Iris pigment epithelial cell (primary cell): ENCODE measurements at places on chromosomes 3 and 15.

DNA sequence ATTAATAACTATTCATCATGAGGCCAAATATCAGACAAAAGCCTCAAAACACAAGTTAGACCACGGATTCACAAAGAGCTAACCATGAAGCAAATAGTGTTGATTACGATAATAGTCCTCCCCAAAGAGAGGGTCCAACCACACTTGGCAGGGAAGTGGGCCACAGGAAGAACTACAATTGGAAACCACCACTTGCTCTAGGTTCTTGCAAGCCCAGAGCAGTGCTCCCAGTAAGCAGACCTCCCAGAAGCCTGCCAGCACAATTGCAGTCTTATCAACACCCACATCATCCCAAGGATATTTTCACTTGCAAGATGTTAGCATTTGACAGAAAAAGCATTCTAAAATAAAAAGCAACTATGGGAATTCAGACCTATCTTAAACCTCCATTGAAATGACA, 11.3 kb downstream of the SETD2 start:
- peak; percentile 27 for DNase-seq

- DNase-seq: no peak
Observed at GRCh38 chr3:16765661-16766060, 119.1 kb upstream of the PLCL2 start.

- DNase-seq: peak; percentile 34
Observed at GRCh38 chr3:171976526-171976925, 62.9 kb upstream of the FNDC3B start.

DNA sequence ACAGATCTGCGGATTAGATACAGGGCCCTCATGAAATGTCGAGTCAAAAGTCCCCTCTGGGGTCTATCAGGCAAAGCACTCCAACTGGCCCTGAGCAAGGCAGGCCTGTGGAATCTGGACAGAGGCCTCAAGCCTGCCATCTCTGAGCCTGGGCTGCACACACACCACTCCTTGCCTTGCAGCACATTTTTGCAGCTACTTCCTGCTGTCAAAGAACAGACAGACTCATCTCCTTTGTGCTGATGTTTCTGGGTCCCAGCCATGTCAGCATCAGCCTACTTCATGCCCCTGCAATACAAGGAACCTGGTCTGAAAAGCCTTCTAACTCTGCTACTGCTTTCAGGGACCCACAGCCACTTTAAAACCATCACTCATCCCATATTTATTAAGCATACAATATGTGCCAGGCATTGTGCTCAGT, 60.6 kb upstream of the IL12A start:
- DNase-seq: peak; percentile 38

GRCh38 chr3:58556001-58556400, 19.0 kb upstream of the ACOX2 start:
- DNase-seq: no peak

- DNase-seq: no peak
Observed at GRCh38 chr3:55859305-55859704, 372.2 kb upstream of the WNT5A start.

GRCh38 chr3:149713730-149714654, 38.3 kb downstream of the COMMD2 start:
- DNase-seq: no peak

- DNase-seq: peak; percentile 74
Observed at GRCh38 chr15:60585743-60586708, 107.1 kb upstream of the ICE2 start.

- DNase-seq: no peak
Observed at GRCh38 chr15:63392361-63393009, 10.8 kb upstream of the CA12 start.

- peak; percentile 1 for DNase-seq
Observed at GRCh38 chr3:34382859-34383258, 584.4 kb downstream of the PDCD6IP start.

- no peak for DNase-seq
Observed at GRCh38 chr3:133851266-133851906, 44.3 kb downstream of the RAB6B start.

DNA sequence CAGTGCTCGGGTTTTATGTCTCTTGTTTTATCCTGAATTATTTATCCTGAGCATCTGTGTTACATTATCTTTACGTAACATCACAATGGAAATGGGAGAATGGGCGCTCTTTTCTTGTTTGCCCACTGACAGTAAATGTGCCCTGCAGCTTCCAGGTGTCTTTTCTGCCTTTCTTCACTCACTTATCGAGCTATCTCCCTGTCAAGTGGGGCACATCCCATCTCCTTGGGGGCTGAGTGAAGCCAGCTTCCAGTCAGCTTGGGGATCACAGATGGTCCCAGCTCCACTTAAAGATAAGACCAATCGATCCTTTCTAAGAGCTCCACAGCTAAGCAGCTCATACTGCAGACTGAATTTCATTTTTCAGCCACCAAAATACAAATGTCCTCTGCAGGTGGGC, 125.8 kb downstream of the KBTBD8 start:
- DNase-seq: no peak

DNA sequence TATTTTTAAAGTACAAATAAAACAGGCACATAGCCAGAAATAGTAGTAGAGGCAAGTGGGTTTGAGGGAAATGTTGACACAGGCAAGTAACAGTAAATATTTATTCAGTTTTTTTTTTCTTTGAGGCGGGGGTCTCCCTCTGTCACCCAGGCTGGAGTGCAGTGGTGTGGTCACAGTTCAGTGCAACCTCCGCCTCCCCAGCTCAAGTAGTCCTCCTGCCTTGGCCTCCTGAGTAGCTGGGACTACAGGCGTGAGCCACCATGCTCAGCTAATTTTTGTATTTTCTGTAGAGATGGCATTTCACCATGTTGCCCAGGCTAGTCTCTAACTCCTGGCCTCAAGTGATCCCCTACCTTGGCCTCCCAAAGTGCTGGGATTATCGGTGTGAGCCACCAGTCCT, 43.5 kb downstream of the PHLDB2 start:
- DNase-seq: no peak

DNA sequence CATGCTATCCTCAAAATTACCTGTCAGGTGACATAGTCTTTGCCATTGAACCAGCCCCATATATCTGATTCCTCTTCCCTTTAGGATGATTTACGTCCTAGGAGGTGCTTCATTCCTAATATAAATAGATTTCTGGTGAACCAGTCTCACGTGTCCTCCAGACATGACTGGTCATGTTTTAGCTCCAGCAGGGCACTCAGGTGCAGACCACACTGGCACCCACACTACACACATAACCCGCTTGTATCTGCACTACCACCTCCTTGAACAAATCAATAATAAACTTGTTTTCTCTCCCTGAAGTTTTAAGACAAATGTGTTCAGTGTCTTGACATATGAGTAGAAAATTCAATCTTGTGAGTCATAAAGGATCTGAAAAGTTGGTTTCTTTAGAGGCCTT, 155.5 kb downstream of the GOLIM4 start:
- no peak for DNase-seq

GRCh38 chr3:89912031-89912430, 804.6 kb downstream of the EPHA3 start:
- no peak for DNase-seq

- no peak for DNase-seq
Observed at GRCh38 chr15:98071786-98072185, 111.3 kb downstream of the ARRDC4 start.

GRCh38 chr15:49620199-49620598, 419 bp downstream of the FAM227B start:
- DNase-seq: peak; percentile 65

- no peak for DNase-seq
Observed at GRCh38 chr15:41559239-41559782, 299 bp downstream of the TYRO3 start.

- DNase-seq: no peak
Observed at GRCh38 chr3:103600844-103601243, 1166.0 kb downstream of the ZPLD1 start.

GRCh38 chr3:187522293-187522692, 147.9 kb downstream of the SST start:
- DNase-seq: no peak

- peak; percentile 70 for DNase-seq
Observed at GRCh38 chr3:11199902-11200845, 45.9 kb downstream of the HRH1 start.

DNA sequence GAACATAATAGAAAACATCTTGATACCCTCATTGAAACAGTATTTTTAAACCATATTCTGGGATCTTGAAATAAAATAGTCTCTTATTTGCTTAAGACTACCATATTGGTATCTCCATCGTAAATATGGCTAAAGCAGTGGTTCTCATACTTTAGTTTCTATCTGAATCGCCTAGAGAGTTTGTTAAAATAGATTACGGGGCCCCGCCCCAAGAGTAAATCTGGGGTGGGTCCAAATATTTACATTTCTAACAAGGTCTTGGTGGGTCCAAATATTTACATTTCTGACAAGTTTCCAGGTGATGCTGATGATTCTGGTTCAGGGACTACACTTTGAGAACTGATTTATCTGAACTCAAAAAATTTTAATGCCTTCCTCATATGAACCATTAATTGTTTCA, 45.3 kb downstream of the TSC22D2 start:
- DNase-seq: no peak

DNA sequence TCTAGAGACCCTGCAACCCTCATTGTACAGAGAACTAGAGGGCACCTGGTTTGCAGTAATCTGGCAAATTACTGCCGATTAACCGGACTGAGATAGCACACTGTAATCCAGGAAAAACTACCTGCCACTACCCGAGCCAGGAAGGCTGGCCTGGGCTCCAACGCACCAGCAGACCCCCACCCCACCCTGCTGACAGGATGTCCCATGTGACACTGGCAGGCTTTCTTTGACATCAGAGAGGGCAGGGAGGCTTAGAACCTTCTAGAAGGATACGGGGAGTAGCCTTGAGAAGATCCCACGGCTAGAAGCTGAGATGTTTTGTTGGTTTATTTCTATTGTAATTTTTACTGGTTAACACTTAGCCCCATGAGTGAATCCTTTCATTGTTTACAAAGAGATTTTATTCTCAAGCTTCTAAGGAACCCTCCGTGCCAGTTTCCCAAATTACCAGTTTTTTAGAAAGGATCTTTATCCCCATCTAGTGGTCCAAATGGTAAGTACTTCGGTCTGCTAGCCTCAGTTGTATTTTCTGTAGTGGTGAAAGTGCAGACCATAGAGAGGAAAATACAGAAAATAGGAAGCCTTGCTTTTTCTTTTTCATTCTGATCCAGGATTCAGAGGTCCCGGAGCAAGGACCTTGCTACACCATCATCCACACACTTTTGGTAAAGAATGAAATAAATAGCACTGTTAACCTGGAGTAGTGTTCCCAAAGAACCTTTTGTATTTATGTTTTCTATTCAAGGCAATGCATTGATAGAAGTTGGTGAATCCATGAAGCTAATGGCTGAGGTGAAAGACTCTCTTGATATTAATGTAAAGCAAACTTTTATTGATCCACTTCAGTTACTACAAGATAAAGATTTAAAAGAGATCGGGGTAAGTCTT, 81.9 kb upstream of the ADAMTSL3 start:
- peak; percentile 29 for DNase-seq

DNA sequence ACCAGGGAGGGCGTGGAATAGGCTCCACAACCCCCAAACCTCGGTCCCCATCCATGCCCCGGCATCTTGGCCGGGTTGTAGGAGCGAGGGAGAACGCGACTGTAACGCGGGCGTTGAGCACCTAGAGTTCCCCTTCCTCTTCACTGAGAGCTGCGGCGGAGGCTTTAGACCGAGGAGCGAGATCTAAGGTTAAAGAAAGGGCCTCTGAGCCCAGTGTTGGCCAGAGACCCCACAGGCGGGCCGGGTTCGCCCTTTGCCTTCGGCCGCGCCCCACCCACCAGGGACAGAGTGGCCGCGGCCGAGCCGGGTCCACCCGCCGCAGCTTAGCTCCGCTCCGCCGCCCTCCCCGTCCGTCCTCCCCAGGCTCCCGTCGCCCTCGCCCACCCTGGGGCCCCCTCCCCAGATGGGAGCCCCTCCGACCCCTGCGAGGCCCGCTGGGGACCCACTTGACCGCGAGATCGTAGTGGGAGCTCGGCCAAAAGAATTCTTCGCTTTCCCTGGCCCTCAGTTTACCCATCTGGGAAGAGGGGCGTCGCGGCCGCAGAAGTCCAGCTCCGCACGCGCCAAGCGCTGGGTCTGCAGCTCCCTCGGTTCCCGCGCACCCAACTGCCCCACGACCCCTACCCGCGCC, 425 bp downstream of the ANPEP start:
- DNase-seq: no peak
